Lower leg skin (tissue), 4 donors: ENCODE measurements at places on chromosomes 6 and 20. TPM values are rescaled to one million over a fixed set of nuclear protein-coding genes. Genes with fewer than 3 reads are reported as not detected.

- DNase-seq = no peak
Measured at GRCh38 chr6:170497841-170498301, 55.2 kb downstream of the PSMB1 start.

GRCh38 chr6:5761370-5761769 lies 245.4 kb downstream of the NRN1 start:
- DNase-seq = peak; percentile 37

DNA sequence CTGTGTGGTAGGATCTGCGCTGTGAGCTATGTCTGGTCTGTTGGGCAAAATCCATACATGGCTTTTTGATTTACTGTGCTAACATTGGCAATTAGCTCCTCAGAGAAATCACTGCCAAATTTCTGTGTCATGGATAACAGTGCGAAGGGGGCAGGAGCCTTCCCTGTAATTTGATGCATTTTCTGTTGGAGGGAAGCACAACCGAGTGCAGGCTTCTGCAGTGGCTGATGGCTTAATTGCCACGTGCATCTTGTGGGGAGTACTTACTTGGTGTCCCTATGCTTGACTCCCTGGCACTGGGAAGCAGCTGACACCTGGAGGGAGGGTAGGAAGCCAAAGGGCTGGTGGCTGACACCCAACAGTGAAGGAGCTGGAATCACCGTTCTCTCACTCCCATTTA lies 99.3 kb upstream of the PROKR2 start:
- DNase-seq = no peak

GRCh38 chr20:13443690-13444089 lies 195.0 kb downstream of the TASP1 start:
- DNase-seq = no peak

- DNase-seq = no peak
Measured at GRCh38 chr6:146470091-146470770, 73.4 kb upstream of the RAB32 start.

DNA sequence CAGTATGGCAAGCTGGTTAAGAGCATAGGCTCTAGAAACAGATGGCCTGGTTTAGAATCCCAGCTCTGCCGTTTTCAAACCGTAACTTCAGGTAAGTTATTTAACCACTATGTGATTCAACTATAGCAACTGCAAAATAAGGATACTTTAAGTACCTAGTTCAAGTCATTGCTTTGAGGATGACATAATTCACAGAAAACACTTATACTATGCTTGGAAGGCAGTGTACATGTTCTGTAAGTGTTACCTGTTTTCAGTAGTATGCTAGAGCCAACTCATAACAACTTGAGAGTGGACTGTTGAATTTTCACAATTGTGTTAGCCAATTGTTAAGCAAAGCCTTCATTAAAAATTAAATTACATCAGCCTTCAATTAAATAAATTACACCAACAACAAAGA lies 134.8 kb upstream of the BEND6 start:
- DNase-seq = no peak

DNA sequence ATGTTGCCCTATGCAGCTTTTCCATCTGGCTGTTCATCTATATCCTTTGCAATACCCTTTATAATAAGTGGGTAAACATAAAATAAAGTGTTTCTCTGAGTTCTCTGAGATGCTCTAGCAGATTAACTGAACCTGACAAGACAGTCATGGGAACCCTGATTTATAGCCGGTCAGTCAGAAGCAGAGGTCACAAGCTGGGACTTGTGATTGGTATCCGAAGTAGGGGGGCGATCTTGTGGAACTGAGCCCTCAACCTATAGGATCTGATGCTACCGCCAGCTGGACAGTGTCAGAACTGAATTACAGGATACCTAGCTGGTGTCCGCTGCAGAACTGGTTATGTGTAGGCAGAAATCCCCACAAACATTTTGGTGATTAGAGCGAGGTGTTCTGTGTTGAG lies 39.0 kb downstream of the SLC17A5 start:
- DNase-seq = no peak

GRCh38 chr20:64246616-64247306 lies 8.8 kb upstream of the PCMTD2 start:
- no peak for DNase-seq

FRMD1 gene
- total RNA-seq = 0.34 TPM

IL20RA gene
- 199 TPM for total RNA-seq
